Stimulated activated CD4-positive, alpha-beta T cell treated with anti-CD3 and anti-CD28 coated beads, Interleukin-12 subunit alpha, Interleukin-12 subunit beta, amount 100 ng/mL, for 4 hours (primary cell): ENCODE measurements at places on chromosomes 11 and 22.

GRCh38 chr11:34626393-34626792 is 5.5 kb downstream of the EHF start:
- DNase-seq = no peak

GRCh38 chr11:32947978-32948377 is 55.4 kb downstream of the QSER1 start:
- DNase-seq = no peak

DNA sequence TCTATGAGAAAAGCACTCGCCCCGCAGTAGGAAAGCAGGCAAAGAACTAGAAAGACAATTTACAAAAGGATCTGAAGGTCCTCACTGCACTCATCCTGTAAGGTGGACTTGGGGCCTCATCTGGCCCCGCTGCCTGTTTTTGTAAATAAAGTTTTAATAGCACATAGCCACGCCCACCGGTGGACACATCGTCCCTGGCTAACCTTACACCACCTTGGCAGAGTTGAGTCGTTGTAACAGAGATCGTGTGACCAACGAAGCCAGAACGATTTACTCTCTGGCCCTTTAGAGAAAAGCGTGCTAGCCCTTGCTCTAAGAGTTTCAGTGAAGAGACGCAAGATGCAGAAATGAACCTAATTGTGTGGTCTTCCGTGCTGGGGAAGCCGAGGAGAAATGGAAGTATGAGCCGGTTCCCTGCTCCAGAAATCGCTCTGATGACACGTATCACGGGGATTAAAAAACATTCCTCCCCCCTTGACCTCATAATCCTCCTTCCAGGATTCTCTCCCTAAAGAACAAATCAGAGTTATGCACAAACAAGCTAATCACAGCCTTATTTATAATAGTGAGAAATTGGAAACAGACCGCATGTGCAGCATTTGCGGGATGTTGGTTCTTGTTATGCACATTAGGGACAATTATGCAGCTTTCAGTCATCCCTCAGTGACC is 80.1 kb downstream of the CDKN1C start:
- no peak for DNase-seq

GRCh38 chr11:23540101-23540561 is 679.9 kb upstream of the CCDC179 start:
- no peak for DNase-seq

- DNase-seq = no peak
These were observed 347.0 kb downstream of the MIAT start for GRCh38 chr22:27004434-27004833.

DNA sequence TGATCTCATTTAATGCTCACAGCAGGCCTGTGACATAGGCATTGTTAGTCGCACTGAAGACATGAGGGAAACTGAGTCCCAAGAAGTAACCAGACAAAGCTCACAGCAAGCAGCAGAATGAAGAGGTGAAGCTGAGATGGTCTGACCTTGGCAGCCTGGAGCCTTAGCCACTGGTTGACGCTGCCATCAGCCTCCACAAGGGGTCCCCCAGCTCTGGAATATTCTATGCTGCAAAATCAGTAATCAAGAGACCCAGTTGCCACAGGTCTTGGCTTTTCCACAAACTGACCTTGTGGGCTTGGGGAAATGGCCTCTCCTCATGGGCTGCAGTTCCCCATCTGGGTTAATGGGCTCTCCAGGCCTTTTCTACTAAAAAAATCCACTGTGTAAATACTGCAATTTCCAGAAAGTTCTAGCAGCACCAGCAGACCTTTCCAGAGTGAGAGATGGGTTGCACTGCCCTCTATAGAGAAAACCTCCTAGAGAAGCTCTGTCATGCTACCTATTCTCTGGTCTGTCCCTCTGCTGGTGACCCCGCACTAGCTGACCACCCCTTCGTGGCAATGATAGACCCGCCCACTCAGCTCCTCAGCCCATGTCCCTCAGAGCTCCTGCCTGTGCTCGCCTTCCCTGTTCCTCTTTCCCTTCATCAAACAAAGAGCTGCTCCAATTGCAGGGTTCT is 22.6 kb upstream of the ISX start:
- no peak for DNase-seq

DNA sequence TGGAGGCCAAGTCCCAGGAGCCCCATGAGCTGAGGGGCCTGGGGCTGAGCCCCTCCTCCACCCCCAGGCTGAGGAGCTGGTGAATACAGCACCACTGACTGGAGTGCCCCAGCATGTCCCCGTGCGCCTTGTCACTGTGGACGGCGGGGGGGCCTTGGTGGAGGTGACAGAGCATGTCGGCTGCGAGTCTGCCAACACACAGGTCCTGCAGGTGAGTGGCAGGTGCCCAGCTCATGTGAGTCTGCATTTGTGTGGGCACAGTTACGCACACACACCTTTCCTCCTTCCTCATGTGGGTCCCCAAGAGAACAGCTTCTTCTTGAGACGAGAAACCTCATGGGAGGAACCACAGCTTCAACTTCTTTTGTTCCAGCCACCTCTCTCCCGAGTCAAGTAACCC is 7.7 kb downstream of the TMEM132A start:
- DNase-seq = no peak

DNA sequence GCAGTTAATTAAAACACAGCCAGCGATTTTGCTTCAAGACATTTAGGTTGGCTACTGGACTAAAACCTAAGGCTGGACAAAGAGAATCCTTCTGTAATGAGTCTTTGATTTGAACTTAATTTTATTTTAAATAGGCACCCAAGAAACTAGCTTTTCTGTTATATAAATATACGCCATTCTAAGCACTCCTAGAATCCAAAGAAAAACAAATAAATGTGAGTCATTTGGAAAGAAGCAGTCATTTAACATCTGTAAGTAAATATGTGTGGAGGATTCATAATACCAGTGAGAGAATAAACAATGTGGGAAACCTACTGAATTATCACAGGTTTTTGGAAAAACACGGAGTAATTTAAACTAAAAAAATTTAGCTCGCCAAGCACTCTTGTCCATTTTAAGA is 1.2 kb upstream of the TECTA start:
- DNase-seq = no peak

- no peak for DNase-seq
These were observed 769.1 kb upstream of the LUZP2 start for GRCh38 chr11:23727794-23728193.

GRCh38 chr11:104614117-104614680 is 284.1 kb downstream of the CASP12 start:
- no peak for DNase-seq

DNA sequence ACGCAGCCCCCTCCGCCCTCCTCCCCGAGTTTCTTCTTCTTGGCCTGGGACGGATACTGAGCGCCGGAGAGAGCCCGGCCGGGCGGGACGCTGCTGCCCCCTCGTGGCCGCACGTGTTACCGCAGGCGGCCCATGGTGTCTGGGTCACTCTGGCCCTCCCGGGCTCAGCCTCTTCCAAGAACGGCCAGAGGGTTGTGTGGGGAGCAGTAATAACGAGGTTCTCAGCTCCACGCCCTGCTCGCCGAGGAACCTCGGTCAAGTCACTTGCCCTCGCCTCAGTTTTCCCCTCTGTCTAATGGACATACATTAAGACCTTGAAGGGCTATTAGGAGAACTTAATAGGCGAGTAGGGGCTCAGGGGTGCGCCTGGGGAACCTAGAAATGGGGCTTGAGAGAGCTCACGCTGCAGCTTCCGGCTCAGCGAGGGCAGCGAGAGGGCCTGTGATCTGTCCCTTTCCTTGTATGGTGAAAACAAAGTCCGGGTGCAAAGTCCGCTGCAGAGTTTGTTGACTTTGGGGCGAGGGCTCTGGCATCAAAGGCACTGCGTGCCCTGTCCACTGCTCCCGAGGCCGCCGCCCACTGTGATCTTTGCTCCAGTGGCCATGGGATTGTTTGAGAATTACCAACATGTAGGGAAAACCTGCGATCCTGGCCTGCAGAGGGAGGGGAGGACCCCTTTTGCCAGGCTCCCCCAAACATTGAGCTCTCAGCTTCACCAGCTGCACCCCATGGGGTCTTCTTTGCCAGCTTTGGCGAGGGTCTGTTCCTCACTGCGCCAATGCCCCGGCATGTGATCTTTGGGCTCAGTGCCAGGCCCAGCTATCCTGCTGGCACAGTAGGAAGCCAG is 14.4 kb upstream of the LRP5 start:
- peak; percentile 72 for DNase-seq

DNA sequence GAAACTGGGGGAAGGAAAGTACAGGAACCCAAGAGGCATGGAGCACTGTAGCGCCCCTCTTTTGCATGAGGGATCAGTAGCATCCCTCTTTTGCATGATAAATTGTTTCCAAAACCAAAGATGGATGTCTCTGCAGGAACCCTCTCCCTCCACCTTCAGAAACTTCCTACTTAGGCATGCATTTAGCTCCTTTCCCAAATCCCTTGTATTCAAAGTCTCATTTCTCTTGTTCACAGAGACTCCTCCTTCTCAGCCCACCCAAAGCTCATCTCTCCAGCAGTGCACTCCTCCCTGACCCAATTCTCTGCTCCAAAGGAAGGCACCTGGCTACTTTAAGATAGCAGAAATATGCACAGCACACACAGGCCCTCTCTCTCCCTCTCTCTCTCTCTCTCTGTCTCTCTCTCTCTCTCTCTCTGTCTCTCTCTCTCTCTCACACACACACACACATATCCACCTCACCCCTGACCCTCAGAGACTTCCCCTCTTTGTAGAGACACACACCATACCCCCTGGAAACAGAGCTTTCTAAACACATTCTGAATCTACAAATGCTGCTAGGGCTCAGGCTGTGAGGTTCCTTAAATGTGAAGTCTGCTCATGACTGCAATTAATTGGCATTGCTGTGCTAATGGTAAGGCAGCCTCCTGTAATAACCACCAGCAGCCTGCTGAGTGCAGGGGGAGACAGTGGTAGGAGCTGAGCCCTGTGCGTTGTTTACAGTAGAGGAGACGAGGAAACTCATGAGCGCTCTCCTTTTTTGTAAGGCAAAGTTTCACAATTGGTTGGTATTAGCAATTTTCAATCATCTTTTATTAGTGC is 519.6 kb downstream of the NTM start:
- no peak for DNase-seq

DNA sequence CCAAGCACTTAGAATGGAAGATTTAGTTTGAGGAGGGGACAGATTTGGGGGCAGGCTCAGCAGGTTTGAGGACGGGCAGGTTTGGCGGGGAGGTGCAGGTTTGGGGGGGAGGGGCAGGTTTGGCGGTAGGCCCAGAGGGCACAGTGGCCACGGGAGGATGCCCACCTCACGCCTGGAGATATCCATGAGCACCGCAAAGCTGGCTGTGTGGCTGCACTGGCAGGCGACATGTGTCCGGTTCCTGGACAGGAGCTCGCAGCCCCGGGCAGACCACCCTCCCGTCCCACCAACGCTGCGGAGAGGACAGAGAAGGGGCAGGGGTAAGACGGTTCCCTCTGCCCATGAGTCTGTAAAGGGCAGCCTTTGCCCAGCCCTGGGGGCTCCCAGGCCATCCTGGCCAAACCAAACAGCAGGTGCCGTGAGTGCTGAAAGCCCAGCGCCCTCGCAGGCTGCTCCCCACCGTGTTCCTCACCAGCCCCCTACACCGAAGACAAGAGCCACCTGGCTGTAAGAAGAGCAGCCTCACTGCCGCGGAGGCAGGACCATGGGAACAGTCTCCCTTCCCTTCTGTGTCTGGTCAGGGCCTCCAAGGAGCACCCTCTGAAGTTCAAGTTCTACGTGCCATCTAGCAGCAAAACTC is 43.0 kb downstream of the TRMU start:
- no peak for DNase-seq

- DNase-seq = no peak
These were observed 17.1 kb downstream of the PCF11 start for GRCh38 chr11:83174008-83174407.

- DNase-seq = no peak
These were observed 214.1 kb downstream of the OPCML start for GRCh38 chr11:133318221-133318620.

DNA sequence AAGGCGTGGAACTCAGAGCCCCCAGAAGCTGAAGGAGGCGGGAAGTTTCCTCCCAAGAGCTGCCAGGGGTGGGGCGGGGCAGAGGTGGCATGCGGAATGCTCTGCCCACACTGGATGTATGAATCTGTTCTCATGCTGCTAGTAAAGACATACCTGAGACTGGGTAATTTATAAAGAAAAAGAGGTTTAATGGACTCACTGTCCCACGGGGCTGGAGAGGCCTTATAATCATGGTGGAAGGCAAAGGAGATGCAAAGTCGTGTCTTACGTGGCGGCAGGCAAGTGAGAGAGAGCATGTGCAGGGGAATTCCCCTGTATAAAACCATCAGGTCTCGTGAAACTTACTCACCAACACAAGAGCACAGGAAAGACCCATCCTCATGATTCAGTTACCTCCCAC is 57.6 kb downstream of the SMIM38 start:
- peak; percentile 21 for DNase-seq

DNA sequence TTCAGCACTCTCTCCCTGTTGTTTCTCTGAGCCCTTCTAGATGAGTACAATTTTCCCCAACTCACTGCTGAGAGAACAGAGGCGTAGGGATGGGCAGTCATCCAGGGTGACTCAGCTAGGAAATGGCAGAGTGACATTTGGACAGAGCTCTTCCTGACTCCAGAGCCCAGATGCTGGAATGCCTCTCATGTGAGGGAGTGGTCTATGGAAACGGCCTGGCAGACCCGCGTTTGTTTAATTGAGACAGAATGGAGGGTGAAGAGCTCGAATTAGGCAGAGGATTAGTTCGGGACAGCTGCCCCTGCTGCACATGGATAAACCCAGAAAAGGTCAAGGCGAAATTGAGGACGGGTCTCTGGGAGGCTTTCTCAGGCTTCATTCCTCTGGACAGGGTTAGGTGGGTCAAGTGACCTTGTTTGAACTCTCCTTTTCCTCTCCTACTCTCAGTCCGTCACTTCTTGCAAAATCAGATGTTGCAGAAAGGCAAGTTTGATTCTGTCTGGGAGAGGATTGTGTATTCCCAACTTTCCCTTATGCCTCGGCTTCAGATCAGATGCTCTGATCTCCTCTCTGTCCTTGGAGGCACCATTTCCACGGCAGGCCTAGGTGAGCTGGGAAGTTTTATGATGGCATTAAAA is 7.6 kb upstream of the LMO2 start:
- DNase-seq = no peak

- DNase-seq = no peak
These were observed 629.5 kb downstream of the JRKL start for GRCh38 chr11:97019305-97019704.

DNA sequence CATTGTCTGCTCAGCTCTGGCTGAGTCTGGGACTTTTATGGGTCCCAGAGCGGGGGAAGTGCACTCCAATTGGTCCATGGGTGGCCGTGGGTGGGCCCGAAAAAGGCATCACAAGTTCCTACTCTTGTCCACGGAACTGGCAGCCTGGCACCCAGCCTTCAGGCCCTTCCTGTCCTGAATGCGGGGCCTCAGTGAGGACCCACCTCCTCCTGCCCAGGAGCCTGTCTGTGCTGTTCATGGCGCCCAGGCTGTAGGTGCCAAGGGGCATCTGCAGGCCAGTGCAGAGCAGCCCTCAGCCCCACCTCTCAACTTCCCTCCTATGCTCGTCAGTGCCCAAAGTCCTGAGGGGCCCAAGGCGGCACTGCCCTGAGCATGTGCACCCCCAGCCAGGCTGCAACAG is 411.7 kb upstream of the KIRREL3 start:
- no peak for DNase-seq

- DNase-seq = peak; percentile 49
These were observed 19.6 kb downstream of the MACROD1 start for GRCh38 chr11:64146036-64146955.

- no peak for DNase-seq
These were observed 8.9 kb downstream of the RELT start for GRCh38 chr11:73384872-73385689.
